ENCODE measurements at places on chromosomes 7 and 10.

- no peak for DNase-seq
Observed at GRCh38 chr7:44636041-44636584, 29.7 kb downstream of the OGDH start.

DNA sequence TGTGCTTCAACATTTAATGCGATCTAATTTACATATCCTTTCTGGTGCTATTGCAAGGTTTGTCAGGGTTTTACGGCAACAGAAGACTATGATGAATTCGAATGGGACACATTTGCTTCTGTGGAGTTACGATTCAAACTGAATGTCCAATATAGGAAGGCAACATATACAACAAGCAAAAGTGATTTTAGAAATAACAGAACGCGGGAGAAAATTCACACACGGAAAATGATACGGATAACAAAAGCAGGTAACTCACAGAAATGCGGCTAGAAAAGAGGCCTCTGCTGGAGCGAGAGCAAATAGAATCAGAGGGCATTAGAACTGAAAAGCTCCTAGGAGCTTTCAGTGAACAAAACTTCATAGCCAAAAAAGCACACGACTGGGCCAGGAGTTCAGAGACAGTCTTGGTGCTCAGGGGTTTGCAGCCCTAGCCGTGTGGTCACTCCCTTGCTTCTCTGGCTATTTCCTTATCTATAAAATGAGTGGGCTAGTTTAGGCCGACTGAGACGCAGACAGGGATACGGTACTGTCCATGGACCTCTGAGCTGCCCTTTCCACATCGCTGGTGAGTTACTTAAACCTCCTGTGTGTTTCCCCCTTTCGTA, 557 bp upstream of the TAX1BP1 start:
- peak; percentile 26 for DNase-seq

DNA sequence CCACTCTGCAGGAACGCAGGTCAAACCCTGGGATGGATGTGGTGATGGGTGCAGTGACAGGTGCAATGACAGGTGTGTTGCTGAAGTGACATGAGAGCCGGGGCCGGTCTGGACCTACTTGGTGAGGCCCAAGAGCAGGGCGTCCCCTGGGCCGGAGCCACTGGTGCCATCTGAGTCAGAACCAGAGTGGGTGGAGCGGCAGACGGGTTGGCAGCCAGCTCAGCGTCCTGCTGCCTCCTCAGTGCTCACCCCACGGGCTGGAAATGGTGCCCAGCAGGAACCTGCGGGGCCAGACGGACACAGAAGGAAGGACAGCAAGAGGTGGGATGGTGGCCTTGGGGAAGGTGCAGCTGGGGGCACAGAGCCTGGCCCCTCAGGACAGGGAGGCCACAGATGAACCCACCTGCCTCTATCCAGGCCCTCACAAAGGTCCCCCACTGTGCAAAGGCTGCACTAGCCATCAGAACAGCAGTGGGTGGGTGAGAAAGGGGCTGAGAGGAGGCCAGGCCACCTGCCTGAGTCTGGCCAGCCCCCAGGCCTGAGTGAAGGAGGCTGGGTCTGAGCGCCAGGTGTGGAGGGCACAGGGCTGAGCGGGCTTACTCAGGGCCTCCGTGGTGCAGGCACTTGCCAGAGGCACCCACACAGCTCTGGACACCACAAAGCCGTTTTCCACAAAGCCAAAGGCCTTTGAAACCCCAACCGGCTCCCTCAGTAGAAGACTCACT, 129.0 kb upstream of the PPP2R2D start:
- DNase-seq = no peak

GRCh38 chr10:76839276-76839675, 798.3 kb downstream of the KCNMA1 start:
- DNase-seq = no peak

DNA sequence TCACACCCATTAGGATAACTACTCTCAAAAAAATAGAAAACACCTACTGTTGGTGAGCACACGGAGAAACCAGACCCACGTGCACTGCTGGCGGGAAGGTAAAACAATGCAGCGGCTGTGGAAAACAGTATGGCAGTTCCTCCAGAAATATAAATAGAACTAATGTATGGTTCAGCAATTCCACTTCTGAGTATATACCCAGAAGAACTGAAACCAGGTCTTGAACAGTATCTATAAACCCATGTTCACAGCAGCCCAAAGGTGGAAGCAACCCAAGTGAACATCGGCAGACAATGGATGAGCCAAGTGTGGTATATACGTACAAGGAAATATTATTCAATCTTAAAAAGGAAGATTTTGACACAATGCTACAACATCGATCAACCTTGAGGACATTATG, 164.7 kb downstream of the ZMYND11 start:
- no peak for DNase-seq

GRCh38 chr7:100963874-100964273, 5.5 kb upstream of the MUC12 start:
- DNase-seq = no peak

- peak; percentile 55 for DNase-seq
Observed at GRCh38 chr7:68078157-68078710, 1081.6 kb downstream of the TYW1 start.

GRCh38 chr7:17318146-17318545, 19.7 kb downstream of the AHR start:
- DNase-seq = no peak

DNA sequence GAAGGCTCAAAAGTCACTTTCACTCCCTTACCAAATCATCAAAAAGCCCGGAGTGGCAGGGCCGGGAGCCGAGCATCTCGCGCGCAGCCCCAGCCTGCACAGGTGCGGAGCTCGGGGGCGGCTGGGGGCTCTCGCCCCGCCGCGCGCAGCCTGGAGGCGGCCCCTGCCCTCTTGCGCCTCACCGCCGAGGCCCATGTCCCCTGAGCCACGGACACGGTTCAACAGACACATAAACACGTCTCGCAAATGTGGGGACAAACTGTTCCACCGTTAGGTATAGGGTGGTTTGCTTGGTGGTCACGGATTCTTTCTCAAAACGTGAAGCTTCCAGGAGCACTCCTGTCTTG, 700 bp downstream of the GSAP start:
- no peak for DNase-seq

DNA sequence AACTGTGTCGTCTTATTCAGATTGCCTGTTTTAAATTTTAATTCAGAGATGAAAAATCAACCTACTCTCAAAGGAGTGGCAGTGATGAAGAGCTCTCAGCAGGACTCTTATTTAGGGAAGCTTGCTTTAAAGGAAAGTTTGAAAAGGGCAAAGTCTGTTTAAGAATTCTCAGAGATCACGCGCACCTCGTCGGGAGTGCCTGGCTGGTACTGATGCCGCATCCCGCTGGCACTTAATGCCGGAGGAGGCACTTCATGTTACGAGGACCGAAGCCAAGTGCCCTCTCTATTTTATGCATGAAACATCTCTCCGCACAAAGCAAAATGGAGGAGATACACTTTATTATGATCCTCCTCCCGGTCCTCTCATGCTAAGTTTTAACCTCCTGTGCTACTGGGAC, 71.1 kb upstream of the INSYN2A start:
- no peak for DNase-seq

GRCh38 chr10:70193391-70193844, 23.1 kb upstream of the SAR1A start:
- DNase-seq = no peak

DNA sequence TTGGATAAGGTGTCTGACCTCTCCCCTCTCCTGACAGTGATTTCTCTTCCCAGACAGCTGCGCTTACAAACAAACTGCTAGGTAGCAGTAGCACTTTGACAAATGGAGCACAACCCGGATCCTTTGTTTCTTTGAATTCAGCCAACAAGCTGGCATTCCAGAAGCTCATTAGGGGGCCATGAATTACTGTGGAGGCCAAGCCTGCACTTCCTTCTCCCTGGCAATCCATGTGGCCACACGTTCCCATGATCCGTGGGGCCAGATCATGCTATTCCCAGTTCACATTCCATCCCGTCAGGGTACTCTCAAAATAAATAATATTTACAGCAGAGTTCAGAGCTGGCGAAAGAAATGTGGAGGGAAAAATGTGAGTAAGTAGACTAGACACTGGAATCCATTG, 172.4 kb downstream of the PRPF18 start:
- no peak for DNase-seq

- no peak for DNase-seq
Observed at GRCh38 chr7:54014765-54015164, 527.4 kb upstream of the VSTM2A start.

- no peak for DNase-seq
Observed at GRCh38 chr7:100483722-100484672, at the start of gene NYAP1. TSS of gene NYAP1 (plus strand) at chr7:100483927. CDS start at chr7:100485312, 1,385 bp downstream.

GRCh38 chr10:14678637-14679036, 96.1 kb downstream of the FAM107B start:
- no peak for DNase-seq

DNA sequence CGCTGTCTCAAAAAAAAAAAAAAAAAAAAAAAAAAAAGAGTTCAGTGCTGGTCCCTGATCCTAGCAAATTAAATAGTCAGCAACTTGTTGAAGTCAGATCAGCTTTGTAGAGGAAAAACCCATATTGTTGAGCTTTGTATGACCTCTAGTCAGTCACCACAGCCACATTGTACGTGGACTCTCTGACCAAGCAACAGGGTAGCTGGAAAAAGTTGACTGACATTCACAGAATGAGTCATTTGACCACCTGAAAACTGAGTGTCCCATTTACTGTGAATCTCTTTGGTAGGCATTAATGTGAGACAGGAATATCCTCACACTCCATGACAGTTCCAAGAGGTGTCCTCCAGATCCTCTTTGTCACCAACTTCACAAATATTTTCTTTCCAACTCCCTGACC, 371.1 kb downstream of the LRRTM3 start:
- DNase-seq = no peak

DNA sequence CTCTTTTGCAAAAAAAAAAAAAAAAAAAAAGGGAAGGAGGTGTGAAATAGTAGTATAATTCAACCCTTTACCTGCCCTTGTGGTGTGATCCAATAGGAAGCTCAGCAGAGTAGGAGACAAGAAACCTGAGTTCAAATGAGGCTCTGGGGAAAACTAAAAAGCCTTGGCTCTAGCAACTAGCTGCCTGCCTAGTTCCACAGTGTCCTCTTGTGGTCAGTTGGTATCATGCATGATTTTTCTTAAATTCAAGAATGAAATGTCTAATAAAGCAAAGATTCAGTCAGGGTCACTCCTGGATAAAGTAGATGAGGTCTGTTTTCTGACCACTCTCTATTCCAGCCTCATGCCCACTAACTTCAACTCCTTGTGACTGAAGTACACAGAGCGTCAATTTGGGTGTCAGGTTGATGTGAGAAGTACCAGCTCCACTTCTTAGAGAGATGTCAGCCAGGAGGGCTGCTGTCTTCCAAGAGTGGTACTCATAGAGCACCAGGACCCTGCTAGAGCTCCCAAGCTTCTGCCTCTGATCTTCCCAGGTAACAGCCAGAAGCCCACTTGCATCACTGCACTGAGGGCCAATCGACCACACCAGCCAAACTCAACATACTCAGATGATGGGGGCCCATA, 10.5 kb downstream of the LSM5 start:
- DNase-seq = no peak

DNA sequence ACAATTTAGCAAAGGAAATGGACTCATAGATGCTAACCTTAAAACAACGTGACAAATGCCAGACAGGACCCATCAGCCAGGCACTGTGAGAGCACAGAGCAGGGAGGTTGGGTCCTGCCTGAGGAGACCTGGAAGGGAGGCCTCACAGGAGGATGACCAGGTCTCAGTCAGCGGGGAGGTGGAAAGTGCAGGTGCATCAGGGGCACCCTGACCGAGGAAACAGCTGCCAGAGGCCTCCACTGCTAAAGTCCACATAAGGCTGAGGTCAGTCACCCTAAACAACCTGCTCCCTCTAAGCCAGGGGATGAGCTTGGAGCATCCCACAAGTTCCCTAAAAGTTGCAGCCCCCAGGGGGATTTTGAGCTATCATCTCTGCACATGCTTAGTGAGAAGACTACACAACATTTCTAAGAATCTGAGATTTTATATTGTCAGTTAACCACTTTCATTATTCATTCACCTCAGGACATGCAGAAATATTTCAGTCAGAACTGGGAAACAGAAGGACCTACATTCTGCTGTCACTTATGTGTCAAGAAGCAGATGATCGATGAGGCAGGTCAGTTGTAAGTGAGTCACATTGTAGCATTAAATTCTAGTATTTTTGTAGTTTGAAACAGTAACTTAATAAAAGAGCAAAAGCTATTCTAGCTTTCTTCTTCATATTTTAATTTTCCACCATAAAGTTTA, 157.6 kb upstream of the LANCL2 start:
- DNase-seq = no peak

GRCh38 chr7:81367326-81367931, 402.4 kb downstream of the HGF start:
- no peak for DNase-seq

GRCh38 chr7:158387546-158387891, 200.1 kb downstream of the PTPRN2 start:
- no peak for DNase-seq

DNA sequence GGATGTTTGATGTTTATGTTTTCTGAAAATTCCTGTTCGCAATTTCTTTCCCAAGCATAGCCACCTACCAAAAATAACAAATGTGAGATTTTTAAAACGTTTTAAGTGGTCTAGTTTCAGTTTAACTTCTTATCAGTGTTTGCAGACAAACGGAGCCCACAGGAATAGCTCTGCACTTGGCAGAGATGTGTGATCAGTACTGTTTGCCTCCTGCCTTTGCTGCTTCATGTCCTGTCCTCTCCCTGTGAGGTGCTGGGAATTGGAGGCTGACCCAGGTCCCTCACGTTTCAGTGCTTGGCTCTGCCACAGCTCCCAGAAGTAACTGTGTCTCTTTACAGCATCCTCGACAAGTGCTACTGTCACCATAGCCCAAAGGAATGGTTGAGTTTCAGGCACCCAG, 1.2 kb downstream of the UCN3 start:
- no peak for DNase-seq

GRCh38 chr7:40763319-40764287, 628.8 kb downstream of the SUGCT start:
- no peak for DNase-seq

DNA sequence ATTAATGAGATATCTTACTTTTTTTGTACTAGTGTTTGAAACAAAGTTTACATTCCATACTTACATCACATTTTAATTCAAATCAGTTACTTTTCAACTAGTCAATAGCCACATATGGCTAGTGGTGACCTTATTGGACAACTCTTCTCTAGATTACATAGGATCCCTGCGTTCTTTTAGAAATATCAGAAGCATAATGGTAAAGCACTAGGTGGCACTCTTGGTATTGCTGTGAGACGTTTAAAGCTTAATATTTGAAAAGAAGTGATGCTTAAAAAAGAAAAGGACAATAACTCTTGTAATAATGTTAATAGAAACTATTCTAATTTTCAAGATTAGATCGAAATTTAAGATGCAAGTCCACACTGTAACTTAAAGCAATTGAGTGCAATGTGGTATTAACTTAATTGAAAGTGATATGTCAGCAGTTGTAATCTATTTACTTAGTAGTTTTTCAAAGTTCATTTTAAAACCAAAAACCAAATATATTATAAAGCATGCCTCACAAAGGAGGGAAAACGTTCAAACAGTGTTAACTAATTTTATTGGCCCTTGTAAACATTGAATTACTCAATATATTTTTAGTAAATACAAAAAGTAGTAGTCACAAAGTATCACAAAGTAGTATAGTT, 339.1 kb downstream of the ATRNL1 start:
- DNase-seq = peak; percentile 17

- DNase-seq = peak; percentile 51
Observed at GRCh38 chr10:125190946-125191345, 30.6 kb upstream of the CTBP2 start.

Measured in spinal cord (tissue), 10 donors.